GM04504 (cell line): ENCODE measurements at places on chromosomes 11 and 22.

GRCh38 chr22:20919718-20920117, 2.5 kb downstream of the CRKL start:
- DNase-seq: no peak

DNA sequence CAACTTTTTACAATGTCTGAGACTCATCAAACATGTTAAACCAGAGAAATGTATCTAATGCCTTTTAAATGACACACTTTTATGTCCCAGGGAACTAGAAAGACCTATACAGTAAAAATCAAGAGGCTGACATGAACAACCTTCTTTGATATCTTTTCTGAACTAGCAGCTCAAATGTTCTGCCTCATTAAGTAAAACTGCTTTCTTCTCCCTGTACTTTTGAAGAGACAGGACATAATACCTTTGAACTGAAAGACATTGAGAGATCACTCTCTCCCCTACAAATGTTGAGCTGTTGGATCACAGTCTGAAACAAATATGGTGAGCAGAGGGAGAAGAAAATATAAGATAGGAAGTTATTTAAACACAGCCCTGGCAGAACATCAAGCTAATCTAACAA, 123.0 kb downstream of the FAM181B start:
- no peak for DNase-seq

DNA sequence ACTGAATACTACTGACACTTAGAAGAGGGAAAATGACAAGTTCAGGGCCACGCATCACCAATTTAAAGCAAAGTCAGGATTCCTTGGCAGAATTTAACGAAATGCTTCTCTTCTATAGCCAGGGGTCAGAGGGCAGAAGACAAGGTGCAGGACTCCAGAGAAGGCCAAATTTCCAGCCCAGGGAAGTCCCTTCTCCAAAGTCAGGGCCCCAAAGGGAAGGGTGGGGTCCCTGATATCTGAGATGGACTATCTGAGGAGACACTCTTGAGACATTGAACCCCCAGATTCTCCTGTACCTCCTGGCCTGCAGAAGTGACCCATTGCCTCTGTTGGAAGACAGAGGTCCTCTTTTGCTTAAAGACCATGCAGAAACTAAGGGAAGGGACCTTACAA, 91.2 kb downstream of the RPS6KA4 start:
- no peak for DNase-seq

- no peak for DNase-seq
These were observed 64.4 kb downstream of the PKNOX2 start for GRCh38 chr11:125228993-125229392.

DNA sequence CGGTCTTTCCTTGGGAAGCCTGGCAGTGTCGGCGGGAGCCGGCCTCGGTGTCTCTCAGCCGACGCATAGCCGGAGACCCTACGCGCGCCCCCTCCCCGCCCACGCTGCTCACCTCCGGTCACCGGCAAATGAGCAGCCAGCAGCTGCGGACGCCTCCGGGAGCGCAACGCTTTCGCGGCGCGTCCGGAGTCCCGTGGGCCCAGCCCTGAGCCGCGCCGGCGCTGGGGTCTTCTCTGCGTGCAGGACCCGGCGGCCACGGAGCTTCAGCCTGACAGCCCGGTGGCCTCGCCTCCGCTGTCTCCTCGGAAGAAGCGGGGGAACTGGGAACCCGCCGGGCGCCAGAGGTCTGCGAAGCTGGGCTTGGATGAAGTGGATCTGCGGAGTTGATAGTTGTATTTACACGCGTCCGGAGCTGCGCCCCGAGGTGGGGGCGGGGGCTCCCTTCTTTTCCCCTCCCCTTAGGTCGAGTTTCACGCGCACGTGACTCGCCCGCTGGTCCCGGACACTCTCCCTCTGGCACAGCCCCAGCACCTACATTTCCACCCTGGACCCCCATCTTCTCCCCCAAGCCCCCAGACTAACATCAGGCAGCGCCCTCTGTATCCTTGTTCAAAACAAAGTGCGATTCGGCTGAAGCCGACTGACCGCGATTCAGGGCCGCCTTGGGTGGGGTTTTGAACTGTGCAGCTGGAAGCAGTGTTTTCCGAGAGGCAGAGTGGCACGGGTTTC, at the start of gene SLC43A1:
Gene SLC43A1, minus strand, starts transcription at position 371 of the 729 bp plus-strand sequence. CDS start 1,591 bp downstream, outside the sequence.
- no peak for DNase-seq

DNA sequence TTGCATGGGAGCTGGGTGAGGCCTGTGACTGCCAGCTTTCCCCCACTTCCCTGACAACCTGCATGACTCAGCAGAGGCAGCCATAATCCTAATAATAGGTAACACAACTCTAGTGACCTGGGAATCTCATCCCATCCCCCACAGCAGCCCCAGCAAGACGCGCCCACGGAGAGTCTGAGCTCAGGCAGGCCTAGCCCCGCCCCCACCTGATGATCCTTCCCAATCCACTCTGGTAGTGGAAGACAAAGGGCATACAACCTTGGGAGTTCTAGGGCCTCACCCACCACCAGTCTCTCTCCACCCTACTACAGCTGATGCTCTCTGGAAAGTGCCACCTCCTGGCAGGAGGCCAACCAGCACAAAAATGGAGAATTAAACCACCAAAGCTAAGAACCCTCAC, 60.3 kb downstream of the CWF19L2 start:
- DNase-seq: no peak

DNA sequence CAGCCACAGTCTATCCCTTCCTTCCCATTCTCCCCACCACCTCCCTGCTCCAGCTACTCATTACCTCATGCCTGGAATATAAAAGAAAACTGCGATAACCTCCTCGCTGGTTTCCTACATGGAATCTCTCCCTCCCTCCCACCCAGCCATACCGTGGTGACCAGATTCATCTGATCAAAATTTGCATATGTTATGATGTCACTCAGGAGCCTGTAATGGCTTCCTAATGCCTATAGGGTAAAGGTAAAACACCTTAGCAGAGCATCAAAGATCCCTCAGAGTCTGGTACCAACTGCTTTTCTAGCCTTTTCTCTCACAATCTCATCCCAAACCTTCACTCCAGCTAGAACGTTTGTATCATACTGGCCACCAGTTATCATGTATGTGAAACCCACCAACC, 19.6 kb downstream of the RTN4RL2 start:
- no peak for DNase-seq

DNA sequence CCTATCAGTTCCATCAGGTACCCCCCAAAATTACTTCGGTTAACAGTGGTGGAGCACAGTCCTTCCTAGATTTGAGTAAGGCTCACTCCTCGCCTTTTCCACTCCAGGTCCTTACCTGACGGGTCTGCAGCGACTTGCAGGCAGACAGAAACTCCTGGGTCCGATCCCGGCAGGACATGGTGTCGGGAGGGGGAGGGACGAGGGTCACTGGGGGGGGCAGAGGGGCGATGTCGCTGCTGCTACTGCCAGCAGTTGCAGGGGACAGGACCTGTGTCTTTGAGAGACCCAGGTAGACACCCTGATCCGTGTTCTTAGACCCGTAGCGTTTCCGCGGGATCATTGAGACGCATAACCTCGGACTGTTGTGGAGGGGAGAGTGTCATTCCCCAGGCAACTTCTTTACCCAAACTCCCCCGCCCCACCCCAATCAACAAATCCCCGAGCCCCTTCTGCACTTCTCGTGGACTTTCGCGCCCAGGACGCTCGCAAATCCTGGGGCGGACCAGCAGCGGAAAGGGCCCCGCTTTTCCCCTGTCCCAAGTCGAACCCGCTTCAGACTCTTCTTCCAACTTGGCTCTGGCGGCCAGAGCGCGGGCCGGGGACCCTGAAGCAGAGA, 839 bp downstream of the STX5 start:
- no peak for DNase-seq

DNA sequence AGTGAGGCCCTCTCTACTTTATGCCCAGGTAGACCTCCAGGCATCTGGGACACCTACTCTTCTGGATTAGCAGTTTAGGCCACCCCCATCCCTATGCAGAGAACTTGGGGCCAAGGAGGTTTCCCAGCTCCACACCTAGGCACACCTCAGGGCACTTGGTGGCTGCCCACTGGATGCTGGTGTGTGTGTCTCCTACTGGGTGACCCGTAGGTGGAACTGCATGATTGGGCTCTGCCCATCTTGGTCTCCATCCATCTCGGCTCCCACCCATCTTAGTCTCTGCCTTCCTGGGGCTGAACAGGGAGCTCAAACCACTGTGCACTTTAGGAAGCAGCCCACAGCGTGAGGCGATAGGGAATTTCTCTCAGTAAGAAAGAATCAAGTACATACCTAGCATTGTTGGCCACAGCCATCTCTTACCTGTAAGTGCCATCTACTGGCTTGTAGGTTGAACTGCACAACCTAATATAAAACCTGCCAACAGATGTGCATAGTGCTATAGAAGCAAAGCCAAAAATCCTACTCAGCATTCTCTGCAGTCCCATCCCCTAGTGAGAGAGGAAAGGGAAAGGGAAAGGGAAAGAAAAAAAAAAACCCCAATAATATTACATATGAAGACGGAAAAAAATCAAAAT, 61.6 kb upstream of the PTPN5 start:
- no peak for DNase-seq
